ENCODE measurements at places on chromosomes 16 and 17. TPM values are rescaled to one million over a fixed set of nuclear protein-coding genes. Genes with fewer than 3 reads are reported as not detected.

DNA sequence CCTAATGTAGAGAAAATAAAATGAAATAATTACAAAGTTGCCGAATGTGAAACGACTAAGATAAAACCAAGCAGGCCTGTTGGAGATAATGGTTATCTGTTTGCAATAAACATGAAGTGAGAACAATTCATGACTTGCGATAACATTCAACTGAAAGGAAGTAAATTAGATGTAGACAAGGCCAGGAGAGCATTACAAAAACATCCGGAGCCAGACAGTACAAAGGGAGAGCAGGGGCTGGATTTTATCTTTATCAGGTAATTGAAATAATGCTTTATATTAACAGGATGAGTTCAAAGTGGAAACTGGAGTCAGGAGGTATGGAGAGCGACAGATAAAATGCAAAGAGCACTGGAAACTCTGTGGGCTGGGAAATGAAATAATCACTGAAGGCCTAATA, 265.6 kb upstream of the GOT2 start:
- DNase-seq, result no peak

DNA sequence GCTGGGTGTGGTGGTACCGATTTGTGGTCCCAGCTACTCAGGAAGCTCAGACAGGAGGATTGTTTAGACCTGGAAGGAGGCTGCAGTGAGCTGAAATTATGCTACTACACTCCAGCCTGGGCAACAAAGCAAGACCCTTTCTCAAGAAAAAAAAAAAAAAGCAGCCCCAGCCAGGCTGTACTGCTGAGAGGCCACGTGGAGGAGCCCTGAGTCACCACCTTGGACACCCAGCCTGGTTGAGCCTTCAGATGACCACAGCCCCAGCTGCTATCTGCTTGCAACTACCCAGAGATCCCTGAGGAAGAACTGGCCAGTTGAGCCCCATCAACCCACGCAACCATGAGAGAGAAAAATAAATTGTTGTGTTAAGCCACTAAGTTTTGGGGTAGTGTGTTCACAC, 23.6 kb upstream of the GPRC5C start:
- DNase-seq, result no peak

DNA sequence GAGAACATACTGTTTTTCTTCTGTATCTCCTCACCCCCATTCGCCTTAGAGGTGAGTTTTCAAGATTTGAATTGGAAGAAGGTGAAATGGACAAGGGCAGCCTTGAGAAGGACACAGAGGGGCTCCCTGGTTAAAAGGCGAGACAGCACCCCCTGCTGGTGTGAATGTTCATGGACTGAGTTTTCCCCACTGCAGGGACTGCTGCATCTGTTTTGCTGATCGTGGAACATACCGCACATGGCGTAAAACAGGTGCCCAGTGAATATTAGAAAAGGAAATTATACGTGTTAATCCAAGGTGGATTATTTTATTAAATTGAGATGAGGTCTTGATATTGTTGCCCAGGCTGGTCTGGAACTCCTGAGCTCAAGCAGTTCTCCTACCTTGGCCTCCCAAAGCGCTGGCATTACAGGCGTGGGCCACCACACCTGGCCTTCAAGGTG, 54.5 kb downstream of the NDE1 start:
- peak; percentile 78 for DNase-seq

GRCh38 chr16:24668481-24669061, 60.9 kb upstream of the TNRC6A start:
- DNase-seq, result peak; percentile 53

Gene KRTAP3-1
- not detected for total RNA-seq

DNA sequence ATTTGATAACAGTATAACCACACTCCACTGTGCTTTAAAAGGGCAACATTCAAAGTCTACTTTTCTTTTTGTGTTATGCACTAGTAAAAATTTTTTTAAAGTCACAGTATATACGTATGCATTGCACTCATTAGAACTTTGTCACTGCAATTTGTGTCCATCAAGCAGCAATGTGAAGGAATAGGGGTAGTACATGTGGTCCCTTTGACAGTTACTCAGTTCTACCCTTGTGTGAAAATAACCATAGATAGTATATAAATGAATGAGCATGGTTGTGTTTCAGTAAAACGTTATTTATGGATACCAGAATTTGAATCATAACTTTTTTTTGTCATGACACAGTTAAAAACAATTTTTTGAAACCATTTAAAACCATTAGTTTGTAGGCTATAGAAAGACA, 30.7 kb downstream of the NFATC3 start:
- no peak for DNase-seq

- no peak for DNase-seq
These were observed 51.8 kb upstream of the ENDOV start for GRCh38 chr17:80363120-80363515.

Gene HOXB2
- total RNA-seq, result 6.7 TPM

Gene YBX2
- 1.2 TPM for total RNA-seq

Gene IL17C
- not detected for total RNA-seq

DNA sequence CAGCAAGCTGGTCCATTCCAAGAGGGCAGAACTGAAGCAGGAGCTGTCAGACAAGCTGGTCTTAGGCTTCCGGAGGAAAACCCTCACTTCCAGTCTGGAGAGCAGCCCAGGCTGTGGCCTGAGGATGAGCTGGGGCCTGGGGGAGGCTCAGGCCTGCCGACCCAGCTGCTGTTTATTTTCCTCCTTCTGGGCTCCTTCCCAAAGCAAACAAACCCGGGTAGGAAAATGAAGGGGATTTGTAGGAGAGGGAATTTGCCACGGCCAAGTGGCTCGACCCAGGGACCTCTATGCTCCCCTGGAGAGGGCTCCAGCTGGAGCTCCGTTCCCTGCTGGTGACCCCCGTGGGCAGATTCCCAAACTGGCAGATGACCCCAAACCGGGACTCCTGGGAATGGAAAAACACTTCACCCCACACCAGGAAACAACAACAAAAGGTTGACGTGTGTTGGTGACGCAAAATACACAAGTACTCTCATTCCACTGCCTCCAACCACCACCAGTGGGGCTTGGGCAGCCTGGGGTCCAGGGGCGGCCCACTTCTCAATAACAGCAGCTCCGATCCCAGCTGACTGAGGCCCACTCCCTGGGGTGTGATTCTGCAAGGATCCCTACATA, 8.8 kb downstream of the JUP start:
- peak; percentile 88 for DNase-seq

Gene PRCD
- total RNA-seq, result 5.5 TPM

DNA sequence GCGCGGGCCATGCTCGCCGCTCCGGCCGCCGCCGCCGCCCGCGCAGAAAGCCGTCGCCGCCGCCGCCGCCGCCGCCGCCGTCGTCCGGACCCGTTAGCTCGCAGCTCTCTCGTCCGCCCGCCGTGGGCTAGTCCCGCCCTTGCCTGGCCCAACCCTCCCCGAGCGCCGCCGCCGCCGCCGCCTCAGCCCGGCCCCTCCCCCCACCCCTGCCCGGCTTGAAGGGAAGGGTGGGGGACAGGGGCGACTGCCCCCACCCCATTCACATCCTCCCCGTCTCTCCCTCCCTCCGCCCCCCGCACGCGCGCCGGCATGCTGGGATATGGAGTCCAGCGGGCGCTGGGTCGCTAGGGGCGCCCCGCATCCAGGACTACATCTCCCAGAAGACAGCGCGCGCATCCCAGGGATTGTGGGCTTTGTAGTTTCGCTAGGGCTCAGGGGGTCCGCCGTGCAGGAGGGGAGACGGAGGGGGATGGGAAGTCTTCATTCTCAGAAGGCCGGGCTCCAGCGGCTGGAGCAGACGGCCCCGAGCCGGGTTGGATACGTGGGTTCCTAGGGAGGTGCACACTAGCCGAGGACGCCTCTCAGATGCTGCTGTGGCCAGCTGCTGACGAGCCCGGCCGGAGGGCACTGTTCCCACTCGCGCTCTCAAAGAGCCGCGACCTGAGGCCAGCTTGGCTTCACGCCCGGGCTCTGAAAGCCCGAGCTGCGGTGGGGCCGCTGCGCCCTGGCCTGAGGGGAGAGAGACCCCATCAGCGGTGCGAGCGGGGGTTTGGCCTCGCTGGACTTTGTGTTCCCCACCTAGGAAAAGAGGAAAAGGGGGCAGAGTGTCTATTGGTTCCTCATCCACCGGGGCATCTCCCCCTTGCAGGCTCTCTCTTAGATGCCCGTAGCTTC, at the start of gene ST3GAL2:
TSS of gene ST3GAL2 (minus strand) at position 132 of the 894 bp plus-strand sequence. CDS start 40,570 bp downstream, outside the sequence.
- DNase-seq, result peak; percentile 96

GRCh38 chr17:11486868-11487310, 111.4 kb upstream of the DNAH9 start:
- no peak for DNase-seq

Gene NPIPA8
- total RNA-seq, result 0.68 TPM

- no peak for DNase-seq
These were observed 136.7 kb downstream of the MAF start for GRCh38 chr16:79463841-79464240.

DNA sequence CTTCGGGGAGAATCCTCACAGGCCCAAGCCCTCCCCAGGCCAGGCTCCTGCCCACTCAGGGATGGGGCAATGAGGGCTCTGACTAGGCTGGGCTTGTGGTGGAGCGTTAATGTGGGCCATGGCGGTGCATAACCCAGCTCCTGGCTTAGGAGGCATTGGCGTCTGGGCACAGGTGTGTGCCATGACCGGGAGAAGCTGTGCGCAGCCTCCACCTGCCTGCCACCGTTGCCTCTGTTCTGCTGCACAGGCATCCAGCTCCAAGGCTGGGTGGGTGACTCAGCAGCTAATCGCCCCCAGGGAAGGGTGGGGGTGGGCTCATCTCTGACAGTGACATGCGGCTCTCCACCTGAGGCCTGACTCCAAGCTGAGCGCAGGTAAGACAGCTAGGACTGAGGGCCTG, 3.5 kb upstream of the ARHGAP27 start:
- no peak for DNase-seq
